Stimulated activated CD4-positive, alpha-beta T cell treated with anti-CD3 and anti-CD28 coated beads, Interleukin-15, amount 100 ng/mL, for 1 hour (primary cell): ENCODE measurements at places on chromosomes 11 and 22.

- no peak for DNase-seq
Observed at GRCh38 chr22:36765943-36766450, 9.9 kb downstream of the IFT27 start.

GRCh38 chr11:57414612-57415212, 12.2 kb downstream of the SLC43A3 start:
- no peak for DNase-seq

DNA sequence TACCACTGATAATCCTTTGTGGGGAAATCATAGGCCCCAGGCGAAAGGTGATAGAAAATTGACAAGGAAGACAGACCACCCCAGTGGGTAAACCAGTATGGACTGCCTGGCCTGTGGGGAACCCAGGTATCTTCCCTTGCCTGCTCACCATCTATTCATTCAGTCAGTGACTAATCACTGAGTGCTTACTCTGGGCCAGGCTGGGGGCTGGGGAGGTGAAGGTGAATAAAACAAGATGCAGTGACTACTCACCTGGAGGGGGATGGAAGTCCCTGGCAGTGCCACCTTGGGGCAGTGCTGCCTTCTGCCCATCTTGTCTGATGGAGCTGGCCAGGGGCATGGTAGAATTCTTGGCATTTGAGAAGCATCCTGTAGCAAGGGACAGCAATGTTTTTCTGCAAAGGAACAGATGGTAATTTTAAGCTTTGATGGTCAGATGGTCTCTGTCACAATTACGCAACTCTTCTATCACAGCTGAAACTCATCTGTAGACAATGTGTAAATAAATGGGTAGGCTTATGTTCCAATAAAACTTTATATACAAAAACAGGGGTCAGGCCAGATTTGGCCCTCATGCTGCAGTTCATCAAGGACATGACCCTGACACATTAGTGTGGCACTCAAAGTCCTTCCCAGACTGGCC, 4.6 kb downstream of the ISX start:
- DNase-seq = no peak

- DNase-seq = no peak
Observed at GRCh38 chr11:128609785-128610184, 22.4 kb upstream of the ETS1 start.

DNA sequence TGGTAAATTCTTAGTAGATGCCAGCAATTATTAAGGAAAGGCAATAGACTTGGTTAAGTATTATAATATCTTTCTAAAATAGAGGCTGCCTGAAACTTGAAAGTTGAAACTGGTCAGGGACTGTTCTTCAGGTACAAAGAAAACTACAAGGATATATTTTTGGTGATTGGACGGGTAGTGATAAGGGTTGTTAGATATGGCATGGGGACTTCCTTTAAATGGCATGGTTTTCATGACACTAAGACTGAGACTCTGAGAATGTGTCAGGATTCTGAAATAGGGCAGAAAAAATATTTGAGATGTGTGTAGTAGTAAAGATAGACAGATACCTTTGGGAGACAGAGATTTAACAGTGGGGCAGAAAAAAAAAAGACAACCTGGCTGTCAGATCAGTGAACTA, 108.4 kb upstream of the SLC5A12 start:
- no peak for DNase-seq

DNA sequence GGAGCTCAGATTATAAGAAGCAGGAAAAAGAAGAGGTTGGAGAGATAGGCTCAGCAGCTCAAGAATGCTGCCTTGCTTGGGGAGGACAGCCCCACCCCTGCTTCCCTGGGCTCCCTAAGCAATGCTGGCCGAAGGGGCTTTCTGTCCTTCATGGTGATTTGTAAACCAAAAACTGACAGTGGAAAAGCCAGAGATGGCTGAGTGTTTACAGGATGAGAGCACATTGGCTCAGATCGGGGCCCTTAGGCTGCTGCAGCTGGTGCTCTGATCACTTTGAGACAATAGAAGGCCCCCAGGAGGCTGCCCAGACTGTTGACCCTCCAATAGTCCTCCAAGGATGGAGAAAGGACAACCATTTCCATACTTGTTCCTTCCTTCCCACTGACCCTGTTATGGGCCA, 28.8 kb upstream of the AMOTL1 start:
- no peak for DNase-seq

GRCh38 chr11:3610846-3611245, 30.9 kb downstream of the ART5 start:
- DNase-seq = no peak

- DNase-seq = no peak
Observed at GRCh38 chr22:48710410-48710809, 1117.3 kb downstream of the BRD1 start.

DNA sequence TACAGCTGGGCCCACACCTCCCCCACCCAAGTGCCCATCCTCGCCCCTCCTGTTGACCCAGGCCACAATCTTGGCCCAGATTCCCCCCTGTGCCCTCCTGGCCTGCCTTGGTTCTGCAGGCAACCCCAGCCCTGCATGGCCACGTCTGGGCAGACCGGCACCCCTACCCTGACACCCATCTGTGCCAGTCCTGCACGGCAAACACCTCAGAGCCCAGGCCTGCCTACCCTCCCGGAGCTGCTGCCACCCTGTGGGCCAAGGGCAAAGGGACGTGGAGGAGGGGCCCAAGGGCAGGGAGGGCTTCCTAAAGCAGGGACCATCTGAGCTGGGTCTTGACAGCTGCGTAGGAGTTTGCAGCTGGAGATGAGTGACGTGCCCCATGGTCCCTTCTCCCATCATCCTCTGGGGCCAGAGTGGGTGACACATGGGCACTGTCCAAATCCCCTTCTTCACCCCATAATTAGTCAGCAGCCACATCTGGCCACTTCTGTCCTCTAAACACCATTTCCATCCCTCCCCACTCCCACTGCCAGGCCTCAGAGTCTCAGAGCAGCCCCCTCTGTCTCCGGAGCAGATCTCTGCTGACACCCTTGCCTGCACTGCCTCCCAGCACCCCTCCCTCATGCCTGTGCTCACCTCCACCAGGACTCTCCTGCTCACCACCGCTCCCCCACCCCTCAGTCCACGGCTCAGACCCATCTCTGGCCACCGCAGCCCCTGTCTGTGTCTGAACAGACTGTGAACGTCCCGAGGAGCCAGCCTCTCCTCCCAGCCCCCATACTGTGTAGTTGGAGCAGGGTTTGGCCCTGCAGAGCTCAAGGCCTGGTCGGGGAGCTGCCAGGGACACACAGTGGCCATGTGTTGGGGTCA, 35.6 kb upstream of the PPARA start:
- DNase-seq = no peak

- no peak for DNase-seq
Observed at GRCh38 chr11:47003180-47003877, 66.8 kb downstream of the CSTPP1 start.

- DNase-seq = no peak
Observed at GRCh38 chr11:120122924-120123683, 14.8 kb downstream of the TRIM29 start.

DNA sequence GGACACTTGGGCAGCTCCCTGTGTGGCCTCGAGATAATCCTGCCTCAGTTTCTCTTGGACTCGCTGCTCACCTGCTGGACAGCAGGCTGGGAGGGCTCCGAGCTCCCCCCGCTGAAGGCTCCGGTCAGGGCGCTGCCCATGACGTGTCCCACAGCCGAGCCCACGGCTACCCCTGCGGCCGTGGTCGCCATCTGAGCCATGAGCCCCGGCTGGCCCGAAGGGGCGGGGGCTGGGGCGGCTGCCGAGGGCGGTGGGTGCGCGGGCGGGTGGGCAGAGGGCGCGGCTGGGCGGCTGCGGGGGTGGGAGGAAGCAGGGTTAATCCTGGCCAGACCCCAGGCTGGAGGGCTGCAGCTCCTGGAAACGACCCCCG, 484 bp downstream of the CHCHD10 start:
- DNase-seq = no peak

GRCh38 chr11:44308923-44309477, 939 bp downstream of the ALX4 start:
- DNase-seq = no peak

DNA sequence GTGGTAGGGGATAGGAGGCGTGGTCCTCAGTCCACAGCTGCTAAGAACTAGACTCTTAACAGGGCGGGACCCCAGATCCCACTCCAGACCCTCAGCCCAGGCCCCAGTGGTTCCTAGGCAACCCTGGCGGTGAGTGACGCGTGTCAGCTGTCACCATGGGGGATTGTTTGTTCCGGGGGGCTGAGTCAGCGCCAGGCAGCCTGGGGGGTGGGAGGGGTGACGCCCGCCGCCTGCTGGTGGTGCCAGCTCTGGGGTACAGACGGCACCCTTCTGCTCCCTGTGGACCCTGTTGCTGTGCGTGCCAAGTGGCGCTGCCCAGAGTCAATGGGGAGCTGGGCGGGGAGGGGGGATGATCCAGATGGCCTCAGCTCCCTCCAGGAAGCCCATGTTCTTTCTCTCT, 2.5 kb downstream of the CNIH2 start:
- no peak for DNase-seq

GRCh38 chr11:86672007-86672621, at the start of gene ME3:
TSS of gene ME3 (minus strand) at chr11:86672616.
- DNase-seq = peak; percentile 40

DNA sequence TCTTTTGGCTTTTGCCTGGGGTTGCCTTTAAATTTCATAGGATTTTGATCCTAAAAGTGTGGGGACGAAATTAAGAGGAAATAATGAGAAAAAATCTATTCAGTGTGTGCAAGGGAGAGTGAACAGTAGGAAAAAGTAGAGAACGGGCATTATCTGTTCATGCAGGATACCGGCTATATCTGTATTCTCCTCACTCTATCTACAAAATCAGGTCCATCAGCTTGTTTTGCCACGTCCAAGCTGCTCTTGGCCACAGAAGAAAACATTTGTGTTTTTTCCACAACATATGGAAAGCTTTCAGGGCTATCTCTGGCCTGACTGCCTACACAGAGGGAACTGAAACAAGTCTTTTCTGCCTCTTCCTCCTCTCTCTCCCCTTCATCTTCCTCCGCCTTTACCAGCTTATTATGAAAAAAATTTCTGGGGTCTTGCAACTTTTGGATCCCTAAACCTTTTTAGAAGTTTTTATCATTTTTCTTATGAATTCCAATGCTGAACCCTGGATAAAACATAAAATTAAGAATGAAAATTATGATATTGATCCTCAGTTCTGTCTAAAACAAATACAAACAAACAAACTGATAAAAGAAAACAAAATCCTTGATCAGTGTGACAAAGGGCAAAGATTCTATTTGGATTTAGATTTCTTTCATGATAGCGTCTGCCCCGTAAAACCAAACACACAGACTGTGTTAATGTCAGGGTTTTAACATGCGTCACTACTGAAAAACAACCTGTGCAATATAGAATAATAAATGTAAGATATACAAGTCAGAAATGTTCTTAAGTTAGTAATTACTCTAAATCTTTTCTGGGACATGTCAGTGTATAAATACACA, 219.7 kb downstream of the CNTN5 start:
- no peak for DNase-seq

DNA sequence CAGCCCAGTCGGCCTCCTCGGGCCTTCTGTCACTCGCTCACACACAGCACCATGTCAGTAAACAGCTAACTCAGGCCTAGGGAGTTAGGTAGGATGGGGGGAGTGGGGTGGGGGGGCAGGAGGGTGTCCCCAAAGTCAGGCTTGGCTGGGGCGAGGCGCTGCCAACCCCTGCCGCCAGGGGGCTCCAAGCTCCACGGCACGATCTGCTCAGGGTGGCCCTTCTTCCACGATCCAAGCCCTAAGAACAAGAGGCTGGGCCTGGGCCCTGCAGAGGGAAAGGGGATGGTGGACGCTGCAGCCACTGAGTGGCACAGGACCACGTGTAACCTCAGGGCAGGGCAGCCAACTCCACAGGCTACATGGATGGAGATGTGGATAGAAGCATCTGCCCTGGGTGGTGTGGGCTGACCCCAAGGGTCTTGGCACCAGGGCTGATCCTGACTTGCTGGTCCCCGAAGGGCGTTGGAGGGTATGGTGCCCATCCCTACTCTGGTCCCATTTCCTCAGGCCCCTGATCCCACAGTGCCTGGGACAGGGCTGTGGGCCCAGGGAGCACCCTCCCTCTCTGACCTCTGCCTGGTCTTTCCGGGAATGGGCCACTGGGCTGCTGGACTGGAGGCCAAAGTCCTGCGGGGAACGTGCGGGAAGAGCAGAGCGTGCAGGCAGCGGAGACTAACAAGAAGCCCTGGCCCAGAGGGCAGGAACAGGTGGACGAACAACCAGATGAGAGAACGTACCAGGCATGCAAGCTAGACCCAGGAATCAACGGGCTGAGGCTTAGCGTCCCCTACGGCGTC, 29.1 kb upstream of the TXNRD2 start:
- peak; percentile 53 for DNase-seq

GRCh38 chr11:129267716-129268115, 75.6 kb upstream of the ARHGAP32 start:
- no peak for DNase-seq

GRCh38 chr11:66684635-66685034, 6.9 kb upstream of the RBM4B start:
- DNase-seq = no peak
